Prostate gland (tissue), 2 donors: ENCODE measurements at places on chromosomes 13 and 19. TPM values are rescaled to one million over a fixed set of nuclear protein-coding genes. Genes with fewer than 3 reads are reported as not detected.
A peak's percentile ranks its signal among the peaks of the same experiment; 100 is the strongest.

LGI4 gene
- total RNA-seq = 9.1 TPM

S1PR4 gene
- total RNA-seq = 1.5 TPM

GRCh38 chr13:100443998-100444328 lies 144.6 kb downstream of the GGACT start:
- H3K4me3 ChIP-seq = no peak overlapping the region
- no peak overlapping the region for H3K27ac ChIP-seq
- DNase-seq = no peak
- no peaks in the 10 kb centered on the region for H3K4me1 ChIP-seq

PDX1 gene
- not detected for total RNA-seq

DNA sequence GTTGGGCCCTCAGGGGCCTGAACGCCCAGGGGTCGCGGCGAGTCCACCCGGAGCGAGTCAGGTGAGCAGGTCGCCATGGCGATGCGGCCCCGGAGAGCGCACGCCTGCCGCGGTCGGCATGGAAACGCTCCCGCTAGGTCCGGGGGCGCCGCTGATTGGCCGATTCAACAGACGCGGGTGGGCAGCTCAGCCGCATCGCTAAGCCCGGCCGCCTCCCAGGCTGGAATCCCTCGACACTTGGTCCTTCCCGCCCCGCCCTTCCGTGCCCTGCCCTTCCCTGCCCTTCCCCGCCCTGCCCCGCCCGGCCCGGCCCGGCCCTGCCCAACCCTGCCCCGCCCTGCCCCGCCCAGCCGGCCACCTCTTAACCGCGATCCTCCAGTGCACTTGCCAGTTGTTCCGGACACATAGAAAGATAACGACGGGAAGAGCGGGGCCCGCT lies at the start of gene CCNA1:
CCNA1 (plus strand) TSS at position 390 of the 439 bp plus-strand sequence. CDS start 562 bp downstream, outside the sequence.
- peak within 1 kb of the TSS; percentile 36 for H3K4me3 ChIP-seq
- no peaks in the 10 kb centered on the region for H3K27me3 ChIP-seq
- H3K27ac ChIP-seq = no peak within 1 kb of the TSS
- no peak for DNase-seq
- peaks cover 2% of the 10 kb centered on the region for H3K4me1 ChIP-seq

DNA sequence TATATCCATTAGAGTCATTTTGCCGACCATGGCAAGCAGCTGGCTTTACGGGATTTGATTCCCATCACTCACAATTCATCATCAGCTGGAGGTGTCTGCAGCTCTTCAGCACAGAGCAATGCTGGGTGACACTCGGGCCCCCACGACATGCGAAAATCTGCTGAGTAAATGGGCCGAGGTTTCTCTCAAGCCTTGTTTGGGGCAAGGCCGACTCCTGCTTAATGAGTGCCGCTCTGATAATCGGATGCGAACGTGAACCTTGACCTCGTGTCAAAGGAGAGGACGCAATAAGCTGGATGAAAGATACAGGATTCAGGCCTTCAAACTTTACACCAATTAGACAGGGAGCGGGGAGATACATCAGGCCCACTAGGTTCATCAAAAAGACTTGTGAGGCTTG lies 65.2 kb downstream of the GGACT start:
- no peaks in the 10 kb centered on the region for H3K27me3 ChIP-seq
- DNase-seq = no peak
- H3K36me3 ChIP-seq = no peaks in the 10 kb centered on the region
- H3K27ac ChIP-seq = no peak overlapping the region
- H3K4me3 ChIP-seq = no peak overlapping the region
- no peaks in the 10 kb centered on the region for H3K4me1 ChIP-seq

DNA sequence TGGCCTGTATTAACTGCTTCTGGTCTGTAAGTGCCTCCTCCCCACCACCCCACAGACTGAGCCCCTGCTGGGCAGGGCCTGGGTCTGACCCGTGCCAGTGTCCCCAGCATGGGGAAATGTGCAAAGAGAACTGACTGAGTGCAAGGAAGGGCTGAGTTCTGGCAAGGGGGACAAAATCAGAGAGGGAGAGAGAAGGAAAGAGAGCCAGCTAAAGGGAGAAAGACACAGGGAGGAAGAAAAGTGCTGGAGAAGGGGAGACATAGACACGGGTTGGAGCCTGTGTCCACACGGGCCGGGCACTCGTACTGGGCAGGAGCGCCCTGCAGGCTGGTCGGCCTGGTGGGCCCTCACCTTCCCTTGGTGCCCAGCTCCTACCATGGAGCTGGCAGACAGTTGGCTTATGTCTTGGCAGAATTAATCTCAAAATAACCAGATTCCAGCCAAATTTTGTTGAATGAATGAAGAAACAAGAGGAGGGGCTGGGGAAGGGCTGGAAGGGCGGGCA lies 1.2 kb downstream of the NKG7 start:
- H3K27me3 ChIP-seq = no peaks in the 10 kb centered on the region
- H3K27ac ChIP-seq = no peak overlapping the region
- H3K4me3 ChIP-seq = no peak overlapping the region
- H3K4me1 ChIP-seq = no peaks in the 10 kb centered on the region
- H3K36me3 ChIP-seq = no peaks in the 10 kb centered on the region

GRCh38 chr13:75566658-75567057 lies 17.1 kb downstream of the UCHL3 start:
- H3K4me1 ChIP-seq = peaks cover 3% of the 10 kb centered on the region
- no peak overlapping the region for H3K27ac ChIP-seq
- no peak for DNase-seq
- H3K36me3 ChIP-seq = no peaks in the 10 kb centered on the region
- no peak overlapping the region for H3K4me3 ChIP-seq
- H3K27me3 ChIP-seq = no peaks in the 10 kb centered on the region

GRCh38 chr13:28171266-28171665 lies 32.9 kb downstream of the PAN3 start:
- no peaks in the 10 kb centered on the region for H3K4me1 ChIP-seq
- no peaks in the 10 kb centered on the region for H3K27me3 ChIP-seq
- DNase-seq = no peak
- H3K27ac ChIP-seq = no peak overlapping the region
- H3K4me3 ChIP-seq = no peak overlapping the region

DNA sequence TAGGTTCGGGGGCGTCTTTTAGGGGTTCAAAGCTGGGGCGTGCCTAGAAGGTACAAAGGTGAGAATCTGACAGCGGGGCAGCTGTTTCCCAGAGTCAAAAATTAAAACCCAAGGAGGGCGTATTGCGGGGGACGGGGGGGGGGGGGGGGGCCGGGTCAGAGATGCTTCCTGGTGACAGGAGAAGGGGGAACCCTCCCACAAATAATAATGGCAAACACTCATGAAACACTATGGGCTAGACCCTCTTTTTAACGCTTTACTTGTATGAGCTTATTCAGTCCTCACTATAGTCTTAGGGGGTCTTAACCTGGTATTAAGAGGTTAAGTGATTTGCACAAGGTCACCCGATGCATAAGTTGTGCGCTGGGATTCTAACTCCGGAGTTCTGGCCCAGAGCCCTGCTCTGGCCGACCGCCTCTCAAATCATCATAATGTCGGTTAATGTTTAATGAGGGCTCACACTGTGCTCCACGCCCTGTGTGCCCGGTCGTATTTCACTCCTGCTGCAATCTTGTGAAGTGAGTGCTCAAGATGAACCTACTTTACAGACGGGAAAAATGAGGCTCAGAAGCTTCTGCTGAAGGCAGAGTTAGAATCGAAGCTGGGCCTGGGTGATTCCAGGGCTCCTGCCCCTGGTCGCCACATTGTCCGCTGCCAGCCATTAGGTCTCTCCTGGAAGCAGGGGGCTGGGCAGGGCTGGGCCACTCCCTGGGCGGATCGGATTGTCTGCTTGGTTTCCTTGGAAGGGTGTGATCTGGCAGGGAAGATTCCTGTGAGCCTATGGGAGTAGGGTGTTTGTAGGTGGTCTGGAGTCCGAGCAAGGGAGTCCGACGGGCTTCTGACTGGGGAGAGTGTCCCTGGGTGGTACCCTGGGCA lies 964 bp downstream of the PAK4 start:
- H3K36me3 ChIP-seq = no peaks in the 10 kb centered on the region
- peak; percentile 72 for DNase-seq

DNA sequence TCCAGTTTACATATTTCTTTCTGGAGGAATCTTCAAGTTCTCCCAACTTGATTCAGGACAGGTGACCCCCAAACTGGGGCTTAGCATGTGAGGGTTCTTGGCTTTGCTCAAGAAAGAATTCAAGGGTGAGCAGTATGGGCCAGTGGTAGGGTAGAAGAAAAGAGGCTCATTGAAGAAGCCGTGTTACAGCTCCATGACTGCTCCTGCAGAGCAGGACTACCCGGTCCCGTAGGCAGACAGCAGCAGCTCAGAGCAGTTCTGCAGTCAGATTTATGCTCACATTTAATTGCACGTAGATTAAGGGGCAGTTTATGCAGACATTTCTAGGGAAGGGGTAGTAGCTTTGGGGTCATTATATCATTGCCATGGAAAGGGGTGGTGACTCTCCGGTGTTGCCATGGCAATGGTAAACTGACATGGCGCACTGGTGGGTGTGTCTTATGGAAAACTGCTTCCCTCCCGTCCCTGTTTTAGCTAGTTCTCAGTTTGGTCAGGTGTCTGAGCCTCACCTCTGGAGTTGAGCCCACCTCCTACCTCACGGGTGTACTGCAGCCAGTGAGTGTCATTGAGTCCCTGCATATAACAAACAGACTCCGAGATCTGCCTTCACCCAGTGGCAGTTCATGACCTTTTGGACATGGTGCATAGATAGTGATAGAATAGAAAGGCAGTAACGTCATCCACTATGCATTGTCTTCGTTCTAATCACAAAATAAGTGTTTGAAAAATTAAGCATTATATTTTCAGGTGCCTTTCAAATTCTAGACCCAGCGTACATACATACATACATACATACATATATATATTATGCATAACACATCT lies 16.0 kb upstream of the ZNF792 start:
- no peaks in the 10 kb centered on the region for H3K36me3 ChIP-seq
- no peak overlapping the region for H3K27ac ChIP-seq
- no peak for DNase-seq
- H3K27me3 ChIP-seq = no peaks in the 10 kb centered on the region

NCCRP1 gene
- 1.4 TPM for total RNA-seq

GRCh38 chr13:110503037-110503901 lies 58.3 kb downstream of the RAB20 start:
- DNase-seq = no peak
- no peaks in the 10 kb centered on the region for H3K27me3 ChIP-seq
- no peaks in the 10 kb centered on the region for H3K36me3 ChIP-seq
- H3K27ac ChIP-seq = no peak overlapping the region

GRCh38 chr13:59356607-59357006 lies 807.1 kb downstream of the DIAPH3 start:
- no peaks in the 10 kb centered on the region for H3K36me3 ChIP-seq
- no peak overlapping the region for H3K27ac ChIP-seq
- H3K4me3 ChIP-seq = no peak overlapping the region
- no peaks in the 10 kb centered on the region for H3K27me3 ChIP-seq

DNA sequence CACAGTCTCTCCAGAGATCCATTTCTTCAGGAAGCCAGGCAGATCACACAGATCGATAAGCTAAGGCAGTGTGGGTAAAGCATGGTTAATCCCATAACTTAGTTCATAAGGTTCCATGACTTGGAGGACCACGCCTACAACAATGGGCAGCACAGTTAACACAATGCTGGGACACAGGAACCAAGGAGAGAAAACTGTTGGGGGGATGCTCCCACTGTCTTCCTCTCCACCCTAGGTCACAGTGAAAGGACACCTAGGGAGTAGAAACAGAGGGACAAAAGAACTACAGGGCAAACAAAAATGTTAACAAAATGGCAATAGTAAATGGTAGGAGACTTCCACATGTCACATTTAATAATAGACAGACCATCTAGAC lies 20.8 kb upstream of the ZNF181 start:
- H3K27me3 ChIP-seq = no peaks in the 10 kb centered on the region
- no peak overlapping the region for H3K27ac ChIP-seq
- H3K4me3 ChIP-seq = no peak overlapping the region
- DNase-seq = no peak

DNA sequence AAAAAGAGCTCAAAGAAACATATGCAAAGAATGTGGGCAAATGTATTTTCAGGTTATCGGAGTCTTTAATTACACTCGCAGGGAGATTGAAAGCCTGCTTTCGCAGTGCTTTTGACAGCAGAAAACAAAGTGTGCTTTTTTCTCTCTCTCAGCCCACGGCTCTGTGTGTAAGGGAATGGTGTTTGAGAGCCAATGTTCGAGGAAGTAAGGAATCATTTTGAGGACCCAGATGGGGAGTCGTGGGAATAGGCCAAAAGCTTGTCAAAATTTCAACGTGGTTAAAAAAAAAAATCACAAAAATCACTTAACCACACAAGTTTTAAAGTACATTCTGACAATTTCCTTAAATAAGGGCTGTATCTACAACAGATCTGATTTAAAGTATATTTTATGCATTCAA lies 197.1 kb upstream of the IRS2 start:
- H3K4me3 ChIP-seq = no peak overlapping the region
- H3K27me3 ChIP-seq = no peaks in the 10 kb centered on the region
- no peaks in the 10 kb centered on the region for H3K4me1 ChIP-seq
- no peak overlapping the region for H3K27ac ChIP-seq
- no peaks in the 10 kb centered on the region for H3K36me3 ChIP-seq

CEACAM1 gene
- 35.8 TPM for total RNA-seq

- no peak for DNase-seq
- H3K4me1 ChIP-seq = no peaks in the 10 kb centered on the region
- no peaks in the 10 kb centered on the region for H3K27me3 ChIP-seq
- H3K4me3 ChIP-seq = no peak overlapping the region
- no peak overlapping the region for H3K27ac ChIP-seq
- no peaks in the 10 kb centered on the region for H3K36me3 ChIP-seq
These were observed 246.9 kb upstream of the PRR20A start for GRCh38 chr13:56893843-56894242.

- H3K4me3 ChIP-seq = no peak overlapping the region
- H3K27ac ChIP-seq = no peak overlapping the region
- no peaks in the 10 kb centered on the region for H3K27me3 ChIP-seq
These were observed 551.2 kb downstream of the EFNB2 start for GRCh38 chr13:105984236-105984635.

GRCh38 chr13:73737214-73737613 lies 397.0 kb downstream of the KLF12 start:
- H3K4me1 ChIP-seq = no peaks in the 10 kb centered on the region
- no peaks in the 10 kb centered on the region for H3K27me3 ChIP-seq
- no peak for DNase-seq
- no peak overlapping the region for H3K4me3 ChIP-seq

GRCh38 chr19:51421229-51422052 lies 4.0 kb upstream of the SIGLEC10 start:
- H3K36me3 ChIP-seq = no peaks in the 10 kb centered on the region
- H3K4me3 ChIP-seq = no peak overlapping the region
- no peak for DNase-seq
- no peak overlapping the region for H3K27ac ChIP-seq
- H3K27me3 ChIP-seq = no peaks in the 10 kb centered on the region
- H3K4me1 ChIP-seq = no peaks in the 10 kb centered on the region
